ENCODE measurements at places on chromosomes 11 and 22. TPM values are rescaled to one million over a fixed set of nuclear protein-coding genes. Genes with fewer than 3 reads are reported as not detected.

Gene ABTB2
- total RNA-seq, result 15.9 TPM

Gene HEPHL1
- total RNA-seq, result not detected

Gene UBXN1
- total RNA-seq, result 82.2 TPM

Gene BSCL2
- 21.7 TPM for total RNA-seq

Gene PHETA2
- 4.2 TPM for total RNA-seq

Gene PLAAT2
- 0.73 TPM for total RNA-seq

Gene ART1
- 2.3 TPM for total RNA-seq

Gene NPTXR
- total RNA-seq, result 16.8 TPM

Gene NTM
- 1.5 TPM for total RNA-seq

Gene OVCH2
- not detected for total RNA-seq

Gene PNPLA3
- total RNA-seq, result 0.22 TPM

Gene KDM4E
- total RNA-seq, result not detected

Gene MFNG
- 12.7 TPM for total RNA-seq

Gene MCAM
- 41.9 TPM for total RNA-seq

Gene OR1S2
- not detected for total RNA-seq

Gene BBOX1
- not detected for total RNA-seq

Gene CARD10
- total RNA-seq, result 8.3 TPM

Gene MUC6
- not detected for total RNA-seq

Gene CD44
- 15.4 TPM for total RNA-seq

Gene BCL2L13
- 98.4 TPM for total RNA-seq

Gene LRRC56
- total RNA-seq, result 0.13 TPM

Gene KCNJ11
- 27.7 TPM for total RNA-seq

Gene CEND1
- 0.19 TPM for total RNA-seq

Gene OR1S1
- total RNA-seq, result not detected

Gene TBX10
- total RNA-seq, result 0.51 TPM

Gene LMNTD2
- 0.22 TPM for total RNA-seq

Gene MTFP1
- 15.1 TPM for total RNA-seq

Gene PLA2G3
- total RNA-seq, result not detected

Gene ANKK1
- not detected for total RNA-seq

Gene SLC22A12
- total RNA-seq, result not detected

Gene CHRM1
- total RNA-seq, result not detected

Gene TRIM68
- total RNA-seq, result 11.0 TPM

Gene RCN1
- 26.6 TPM for total RNA-seq

Gene CALCA
- not detected for total RNA-seq

Gene TRIM48
- not detected for total RNA-seq

Gene MMP8
- total RNA-seq, result not detected
